CD4-positive, alpha-beta T cell treated with Interleukin-1 beta for 1 hour (primary cell): ENCODE measurements at places on chromosomes 3 and 15.

- DNase-seq, result no peak
Observed at GRCh38 chr3:30308131-30308530, 298.3 kb upstream of the TGFBR2 start.

- DNase-seq, result no peak
Observed at GRCh38 chr3:171991166-171991565, 48.2 kb upstream of the FNDC3B start.

- no peak for DNase-seq
Observed at GRCh38 chr3:129615751-129616281, 9.3 kb upstream of the PLXND1 start.

DNA sequence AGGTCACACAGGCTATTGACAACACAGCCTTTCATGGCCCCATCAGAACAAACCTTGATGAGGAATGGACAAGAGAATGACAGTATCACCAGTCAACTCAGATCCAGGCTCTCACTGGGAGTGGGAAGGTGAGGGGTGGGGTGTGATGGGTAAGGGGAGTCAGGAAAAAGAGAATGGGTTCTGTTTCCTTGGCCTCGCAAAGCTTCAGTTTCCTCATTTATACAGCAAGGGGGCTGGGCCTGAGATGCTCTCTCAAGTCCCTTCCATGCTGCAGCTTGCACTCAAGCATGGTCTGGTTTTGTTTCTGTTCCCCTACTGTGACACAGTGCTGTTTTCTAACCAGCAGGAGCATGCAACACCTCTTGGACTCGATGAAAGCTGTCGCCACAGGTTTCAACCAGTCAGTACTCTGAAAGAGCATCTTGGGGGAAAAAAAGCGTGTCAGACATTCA, 65.7 kb upstream of the IL12A start:
- no peak for DNase-seq

- DNase-seq, result no peak
Observed at GRCh38 chr3:47669026-47669749, 90.5 kb upstream of the CSPG5 start.
